AG09309 (cell line): ENCODE measurements at places on chromosomes 16 and 17.

- no peak for DNase-seq
These were observed 154.4 kb downstream of the TANC2 start for GRCh38 chr17:63120406-63120805.

DNA sequence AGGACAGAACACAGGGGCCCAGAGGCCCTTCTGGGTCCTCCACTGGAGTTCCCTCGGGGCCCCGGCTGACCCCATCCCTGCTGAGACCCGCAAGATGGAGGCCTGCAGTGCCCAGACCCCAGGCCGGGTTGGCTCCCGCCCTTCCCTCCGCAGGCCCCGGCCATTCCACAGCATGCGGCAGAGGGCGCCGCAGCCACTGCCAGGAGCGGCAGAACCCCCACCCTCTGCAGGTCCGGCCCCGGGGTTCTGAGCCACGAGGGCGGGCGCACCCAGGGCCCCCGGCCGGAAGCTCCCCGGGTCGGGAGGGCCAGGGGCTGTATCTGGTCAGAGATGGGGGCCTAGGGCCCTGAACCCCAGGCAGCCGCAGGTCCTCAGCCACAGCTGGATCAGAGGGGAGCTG, 2.4 kb upstream of the PERCC1 start:
- DNase-seq, result no peak

- no peak for DNase-seq
These were observed 16.0 kb downstream of the C17orf100 start for GRCh38 chr17:6667516-6667915.

DNA sequence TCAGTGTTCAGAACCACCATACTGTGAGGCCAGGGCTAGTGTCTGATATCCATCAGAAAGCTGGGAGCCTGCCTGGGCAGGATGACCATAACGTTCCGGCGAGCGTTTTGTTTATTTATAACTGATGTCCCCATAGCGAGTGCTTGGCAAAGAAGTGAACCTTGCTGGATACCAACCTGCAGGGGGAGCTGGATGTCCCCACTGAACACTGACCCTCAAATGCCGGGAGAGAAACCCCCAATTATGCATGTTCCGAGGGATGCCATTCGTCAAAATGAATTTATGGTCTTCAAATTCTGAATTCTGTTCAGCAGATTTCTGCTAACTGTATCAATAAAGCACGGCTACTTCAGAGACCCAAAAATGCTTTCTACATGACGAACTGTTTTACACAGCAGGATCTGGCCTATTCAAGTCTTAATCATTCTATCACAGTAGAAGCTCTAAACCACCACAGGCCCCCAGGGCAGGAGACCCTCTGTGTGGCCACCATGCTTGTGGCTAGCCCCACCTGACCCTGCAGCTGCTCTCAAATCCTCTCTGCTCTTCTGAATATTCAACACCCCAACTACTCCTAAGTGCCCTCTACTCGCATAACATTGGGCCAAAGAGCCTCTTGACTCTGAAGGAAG, 15.2 kb downstream of the MED24 start:
- peak; percentile 50 for DNase-seq

GRCh38 chr16:58026139-58026704, 668 bp downstream of the MMP15 start:
- DNase-seq, result no peak

DNA sequence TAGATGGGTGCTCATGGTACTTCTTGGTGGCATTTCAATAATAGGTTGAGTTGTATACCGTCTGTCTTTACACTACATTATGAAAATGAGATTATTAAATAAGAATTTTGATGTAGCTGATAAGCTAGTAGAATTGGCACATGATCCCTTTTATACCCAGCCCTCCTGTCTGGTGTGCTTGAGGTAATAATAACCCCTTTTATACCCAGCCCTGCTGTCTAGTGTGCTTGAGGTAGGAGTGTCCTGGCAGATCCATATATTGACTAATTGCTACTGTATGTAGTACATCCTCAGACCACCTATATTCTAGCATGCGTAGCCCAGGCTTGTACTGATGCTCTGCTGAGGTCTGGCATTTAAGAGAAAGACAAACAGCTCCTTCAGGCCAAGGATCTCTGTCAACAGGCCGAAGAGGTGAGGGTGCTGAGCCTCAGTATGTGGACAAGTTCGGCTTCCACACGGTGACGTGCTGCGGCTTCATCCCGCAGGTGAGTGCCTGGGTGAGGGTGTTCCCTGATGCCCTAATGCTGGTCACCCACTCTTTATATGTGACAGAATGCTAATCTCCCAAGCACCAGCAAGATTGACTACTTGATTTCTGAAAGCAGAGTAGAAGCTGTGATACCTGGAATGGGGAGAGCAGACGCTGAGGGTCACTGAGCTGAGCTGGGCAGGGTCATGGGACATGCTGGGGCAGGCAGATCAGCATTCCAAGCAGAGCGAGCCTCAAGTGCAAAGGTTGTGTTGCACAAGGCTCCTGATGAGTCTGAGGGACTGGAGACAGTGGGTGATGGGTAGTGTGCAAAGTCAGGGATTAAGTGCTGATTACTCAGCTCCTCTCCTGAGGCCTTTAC, 5.7 kb downstream of the FN3K start:
- DNase-seq, result no peak

DNA sequence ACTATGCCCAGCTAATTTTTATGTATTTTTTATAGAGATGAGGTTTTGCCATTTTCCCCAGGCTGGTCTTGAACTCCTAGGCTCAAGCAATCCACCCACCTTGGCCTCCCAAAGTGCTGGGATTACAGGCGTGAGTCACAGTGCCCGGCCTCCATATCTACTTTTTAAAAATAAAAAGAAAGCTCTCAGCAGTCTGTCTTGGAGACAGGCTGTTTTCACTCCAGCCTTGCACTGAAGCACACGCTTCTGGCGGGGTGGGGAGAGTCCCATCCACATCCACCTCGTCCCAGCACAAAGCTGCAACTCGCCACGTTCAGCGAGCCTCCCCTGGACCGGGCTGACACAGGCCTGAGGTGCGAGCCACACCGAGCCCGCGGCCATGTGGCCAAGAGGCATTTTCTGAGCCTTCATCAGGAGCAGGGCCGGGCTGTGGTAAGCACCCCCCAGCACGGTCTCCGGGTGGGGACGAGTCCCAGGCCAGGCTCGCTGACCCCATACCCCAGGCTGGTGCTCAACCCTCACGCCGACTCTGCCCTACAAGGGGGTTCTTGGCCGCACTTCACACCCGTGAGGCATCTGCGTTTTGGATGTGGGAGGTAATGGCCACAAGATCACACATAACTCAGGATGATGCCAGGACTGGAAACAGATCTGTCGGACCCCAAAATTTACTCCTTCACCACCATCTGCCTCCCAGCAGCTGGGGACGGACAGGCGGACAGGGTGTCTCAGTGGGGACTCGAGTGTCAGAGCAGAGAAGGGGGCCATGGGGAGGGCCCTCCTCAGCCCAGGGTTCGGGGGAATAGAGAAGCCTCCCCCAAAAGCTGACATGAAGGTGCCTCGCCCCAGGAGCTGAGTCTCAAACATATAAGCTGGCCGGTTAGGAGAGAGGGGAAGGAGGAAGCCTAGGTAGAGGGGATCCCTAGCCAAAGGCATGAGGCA, 28.6 kb downstream of the TBC1D16 start:
- no peak for DNase-seq

DNA sequence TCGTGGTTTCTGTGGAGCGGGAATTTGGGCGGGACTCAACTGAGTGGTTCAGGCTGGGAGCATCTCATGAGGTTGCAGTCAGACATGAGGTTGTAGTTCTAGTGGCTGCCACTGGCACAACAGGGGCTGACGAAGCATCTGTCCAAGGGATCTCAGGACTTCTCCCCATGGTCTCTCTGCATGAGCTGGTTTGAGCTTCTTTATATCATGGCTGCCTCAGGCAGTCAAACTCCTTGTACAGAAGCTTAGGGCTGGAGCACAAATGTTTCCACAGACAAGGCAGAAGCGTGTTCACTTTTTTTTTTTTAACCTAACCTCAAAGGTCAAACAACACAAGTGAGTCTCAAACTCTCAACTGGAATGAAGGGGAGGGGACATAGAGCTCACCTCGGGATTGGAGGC, 243.3 kb downstream of the MSI2 start:
- DNase-seq, result no peak

DNA sequence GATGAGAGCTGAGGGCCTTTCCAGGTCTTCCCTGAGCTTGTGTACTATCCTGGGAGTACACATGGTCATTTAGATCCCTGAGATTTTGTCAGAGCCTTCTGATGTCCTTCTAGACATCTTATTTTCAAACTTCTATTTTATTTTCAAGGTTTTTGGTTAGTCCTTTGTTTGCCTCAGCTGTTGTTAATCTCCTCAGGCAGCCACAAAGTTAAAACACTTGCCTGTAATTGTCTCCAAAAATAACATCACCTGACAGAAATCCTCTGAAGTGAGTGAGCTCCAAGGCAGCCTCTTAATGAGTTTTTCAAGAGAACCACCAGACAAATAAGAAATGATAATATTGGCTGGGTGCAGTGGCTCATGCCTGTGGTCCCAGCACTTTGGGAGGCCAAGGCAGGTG, 43.8 kb upstream of the CPHXL start:
- DNase-seq, result no peak

- DNase-seq, result no peak
These were observed 27.9 kb downstream of the RPRML start for GRCh38 chr17:46950997-46951621.

- no peak for DNase-seq
These were observed 89.2 kb downstream of the AMFR start for GRCh38 chr16:56336071-56336688.

GRCh38 chr16:67112591-67113399, 3.1 kb downstream of the PHAF1 start:
- DNase-seq, result no peak

- no peak for DNase-seq
These were observed 874 bp downstream of the SLC25A19 start for GRCh38 chr17:75288359-75288758.

- DNase-seq, result no peak
These were observed 51.1 kb upstream of the CRHR1 start for GRCh38 chr17:45732926-45733505.

GRCh38 chr16:50681021-50681885, at the start of gene SNX20:
Gene SNX20 (minus strand): TSS chr16:50681312. CDS start chr16:50677526, 3,786 bp downstream.
- DNase-seq, result no peak

- no peak for DNase-seq
These were observed 254.4 kb downstream of the C16orf95 start for GRCh38 chr16:87062569-87063442.

DNA sequence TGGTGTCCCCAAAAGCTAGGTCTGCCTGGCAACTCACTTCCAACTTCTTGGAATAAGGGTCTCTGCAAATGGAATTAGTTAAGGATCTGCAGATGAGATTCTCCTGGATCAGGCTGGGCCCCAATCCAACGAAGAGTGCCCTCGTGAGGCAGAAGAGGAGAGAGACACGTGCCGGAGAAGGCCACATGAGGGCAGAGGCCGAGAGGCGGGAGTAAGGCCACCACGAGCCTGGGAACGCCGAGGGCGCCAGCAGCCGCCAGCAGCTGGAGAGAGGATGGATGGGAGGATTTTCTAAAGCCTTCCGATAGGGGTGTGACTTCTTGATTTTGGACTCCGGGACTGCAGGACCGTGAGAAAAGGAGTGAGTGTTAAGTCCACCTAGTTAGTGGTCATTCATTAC, 76.3 kb downstream of the JPH3 start:
- no peak for DNase-seq

GRCh38 chr17:44602390-44602789, 45.1 kb downstream of the FZD2 start:
- no peak for DNase-seq

GRCh38 chr17:39813631-39814030, 50.5 kb downstream of the IKZF3 start:
- DNase-seq, result no peak

DNA sequence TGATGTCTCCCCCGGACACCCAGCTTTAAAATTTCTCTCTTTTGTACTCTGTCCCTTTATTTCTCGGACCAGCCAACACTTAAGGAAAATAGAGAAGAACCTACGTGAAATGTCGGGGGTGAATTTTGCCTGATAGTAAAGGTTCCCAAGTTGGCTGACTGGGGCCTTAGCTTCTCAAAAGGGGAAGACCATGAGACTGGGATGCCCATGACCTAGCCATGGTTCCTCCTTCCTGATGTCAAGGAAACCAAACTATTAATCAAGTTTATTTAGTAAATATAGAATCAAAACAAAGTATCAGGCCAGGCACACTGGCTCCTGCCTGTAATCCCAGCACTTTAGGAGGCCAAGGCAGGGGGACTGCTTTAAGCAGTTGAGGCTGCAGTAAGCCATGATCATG, 2.4 kb upstream of the EIF1 start:
- DNase-seq, result no peak

DNA sequence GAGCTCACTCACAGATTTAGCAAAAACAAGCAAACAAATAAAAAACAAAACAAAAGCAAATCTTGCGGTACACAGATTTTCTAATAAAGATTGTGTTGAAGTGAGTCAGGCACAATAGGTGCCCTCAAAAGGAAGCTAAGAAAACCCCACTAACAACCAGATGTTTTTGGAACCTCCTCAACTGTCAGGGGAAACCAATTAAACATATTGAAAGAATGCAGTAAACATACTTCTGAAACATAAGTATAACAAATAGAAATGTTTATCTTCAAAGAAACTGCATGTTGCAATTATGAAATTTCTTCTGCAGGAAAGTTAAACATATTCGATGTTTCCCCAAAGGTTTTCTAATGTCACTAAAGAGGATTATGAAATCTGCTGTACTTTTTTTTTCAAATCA, 110.5 kb upstream of the CORO6 start:
- DNase-seq, result no peak

- no peak for DNase-seq
These were observed 957.8 kb upstream of the RBFOX1 start for GRCh38 chr16:6374821-6375220.

GRCh38 chr17:45115871-45116270, 16.4 kb downstream of the PLCD3 start:
- DNase-seq, result no peak

GRCh38 chr17:40314584-40314956, 5.6 kb downstream of the RARA start:
- DNase-seq, result no peak

GRCh38 chr17:10798332-10798749, 5.6 kb downstream of the TMEM238L start:
- DNase-seq, result no peak

GRCh38 chr17:81586096-81586495, 33.9 kb upstream of the FAAP100 start:
- DNase-seq, result no peak

- DNase-seq, result no peak
These were observed 4.4 kb upstream of the CYB561 start for GRCh38 chr17:63450551-63450950.

DNA sequence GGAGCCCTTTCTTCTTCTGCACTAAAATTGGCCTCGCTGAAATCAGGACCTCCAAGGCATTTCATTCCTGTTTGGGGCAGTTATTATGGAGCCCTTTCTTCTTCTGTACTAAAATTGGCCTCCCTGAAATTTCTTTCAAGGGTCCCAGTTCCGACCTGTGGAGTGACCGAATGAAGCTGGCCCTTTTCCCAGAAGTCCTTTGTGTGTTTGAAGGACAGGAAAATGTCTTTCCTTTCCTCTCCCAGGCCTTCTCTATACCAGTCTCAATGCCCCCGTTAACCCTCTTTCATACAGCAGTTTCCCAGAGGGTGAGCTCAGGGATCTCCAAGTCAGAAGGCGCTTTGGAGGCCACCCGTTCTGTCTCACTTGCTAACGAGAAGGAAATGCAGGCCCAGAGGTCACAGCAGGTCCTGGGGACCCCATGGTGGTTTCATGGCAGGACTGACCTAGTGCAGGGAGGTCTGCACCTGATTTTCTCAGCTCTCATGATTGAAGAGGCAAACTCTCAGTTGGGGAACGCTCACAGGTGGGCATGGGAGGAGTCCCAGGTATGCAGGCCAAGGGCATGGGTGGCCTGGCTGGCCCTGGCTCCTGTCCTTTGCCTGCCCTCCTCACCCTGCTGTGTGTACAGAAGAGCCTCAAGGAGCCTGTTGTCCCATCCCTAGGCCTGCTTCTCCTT, 37.1 kb upstream of the DOC2B start:
- no peak for DNase-seq
